Esophagus squamous epithelium (tissue), 5 donors: ENCODE measurements at places on chromosomes 12 and 14. TPM values are rescaled to one million over a fixed set of nuclear protein-coding genes. Genes with fewer than 3 reads are reported as not detected.

Gene SLC2A13
- 4.1 TPM for total RNA-seq

Gene C12orf56
- total RNA-seq, result 4.4 TPM

Gene SLC5A8
- total RNA-seq, result not detected

Gene KERA
- total RNA-seq, result not detected

Gene DERA
- total RNA-seq, result 43.3 TPM

Gene AMDHD1
- not detected for total RNA-seq

Gene KRT74
- not detected for total RNA-seq

Gene SLC4A8
- total RNA-seq, result 0.22 TPM

Gene CLEC1A
- 4.2 TPM for total RNA-seq

Gene MYBPC1
- total RNA-seq, result not detected

Gene MUCL1
- not detected for total RNA-seq

Gene SPPL3
- total RNA-seq, result 35.0 TPM

Gene STXBP6
- total RNA-seq, result 3.9 TPM

Gene KCNH3
- not detected for total RNA-seq

Gene HOXC5
- total RNA-seq, result not detected

Gene FAM161B
- total RNA-seq, result 2.1 TPM

DNA sequence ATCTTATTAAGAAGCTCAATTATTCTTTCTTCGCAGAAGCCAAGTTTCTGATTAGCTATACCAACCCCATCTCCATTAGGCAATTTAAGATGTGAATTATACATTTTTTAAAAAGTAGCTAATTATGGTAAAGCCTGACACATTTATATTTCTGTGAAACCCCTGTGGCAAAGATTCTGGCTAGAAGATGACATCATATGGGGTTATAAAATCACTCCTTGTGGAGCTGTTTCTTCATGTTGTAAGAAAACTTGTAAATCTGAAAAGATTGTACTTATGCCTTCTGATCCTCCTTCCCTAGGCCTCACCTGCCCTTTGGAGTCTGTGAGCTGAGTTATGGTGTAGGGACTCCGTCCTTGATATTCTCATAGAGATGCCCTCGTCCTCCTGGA is 78.1 kb downstream of the CHST11 start:
- no peak for DNase-seq
- no peak overlapping the region for H3K4me3 ChIP-seq
- H3K27ac ChIP-seq, result no peak overlapping the region
- no peaks in the 10 kb centered on the region for H3K4me1 ChIP-seq
- no peaks in the 10 kb centered on the region for H3K36me3 ChIP-seq

DNA sequence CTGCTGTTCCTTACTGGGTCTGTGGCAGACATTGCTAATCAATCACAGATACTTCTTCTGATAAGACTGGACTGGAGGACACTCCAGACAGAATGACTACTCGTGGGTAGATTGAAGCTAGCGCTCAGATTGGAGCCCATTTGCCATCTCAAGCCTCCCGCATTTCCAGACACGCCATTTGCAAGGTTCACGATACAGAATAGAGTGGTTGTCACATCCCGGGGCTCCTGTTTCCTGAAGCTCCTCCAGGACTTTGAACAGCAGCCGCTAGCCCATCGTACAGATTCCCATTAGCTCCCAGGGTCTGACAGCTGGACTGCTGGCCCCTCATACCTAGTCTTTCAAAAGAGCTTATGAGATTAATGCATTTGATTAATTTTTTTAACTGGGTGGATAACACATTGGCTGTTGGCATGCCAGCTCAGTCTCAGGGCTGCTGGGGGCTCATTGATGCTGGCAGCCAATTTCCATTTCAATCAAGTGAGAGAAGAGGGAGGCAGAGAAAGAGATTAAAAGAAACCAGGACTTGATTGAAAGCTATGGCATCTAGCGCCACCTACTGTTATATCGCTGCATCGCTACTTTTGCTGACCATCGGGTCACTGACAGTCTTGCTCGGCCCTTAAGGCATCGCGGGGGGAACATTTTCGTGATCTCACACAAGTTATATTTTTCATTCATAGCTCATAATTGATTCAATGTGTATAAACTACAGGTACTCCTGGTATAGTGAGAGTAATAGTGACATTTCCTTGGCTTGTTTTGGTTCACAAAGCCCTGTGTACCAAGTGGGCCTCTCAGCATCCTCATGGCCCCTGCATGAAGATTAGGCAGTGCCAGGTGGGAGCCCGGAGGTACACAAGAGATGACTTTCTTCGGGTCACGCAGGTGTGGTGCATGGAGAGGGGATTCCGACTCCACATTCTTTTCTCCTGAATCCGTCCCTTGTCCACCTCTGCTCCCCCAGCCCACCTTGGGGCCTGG is 78.6 kb downstream of the CCDC60 start:
- H3K4me1 ChIP-seq, result no peaks in the 10 kb centered on the region
- H3K27me3 ChIP-seq, result no peaks in the 10 kb centered on the region
- no peak overlapping the region for H3K4me3 ChIP-seq
- no peaks in the 10 kb centered on the region for H3K36me3 ChIP-seq
- H3K27ac ChIP-seq, result no peak overlapping the region

DNA sequence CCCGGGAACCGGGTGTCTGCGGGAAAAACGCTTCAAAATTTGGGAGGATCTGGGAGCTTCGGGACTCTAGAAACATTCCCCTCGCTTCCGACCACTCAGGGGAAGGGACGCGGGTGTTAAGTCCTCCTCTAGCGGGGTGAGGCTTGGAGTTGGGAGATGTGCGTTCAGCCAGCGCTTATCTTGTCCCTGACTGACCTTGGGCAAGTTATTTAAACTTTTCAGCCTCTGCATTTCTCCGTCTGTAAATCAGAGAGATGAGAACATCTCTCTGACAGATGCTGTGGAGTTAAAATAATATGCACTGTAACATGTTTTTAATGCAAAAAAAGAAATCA is 76.9 kb upstream of the ANO4 start:
- peak overlapping the region; percentile 23 for H3K4me3 ChIP-seq
- no peaks in the 10 kb centered on the region for H3K4me1 ChIP-seq
- H3K27ac ChIP-seq, result no peak overlapping the region
- no peak for DNase-seq

GRCh38 chr12:101793401-101793800 is 37.4 kb downstream of the GNPTAB start:
- no peaks in the 10 kb centered on the region for H3K27me3 ChIP-seq
- DNase-seq, result no peak
- peaks cover 52% of the 10 kb centered on the region for H3K36me3 ChIP-seq
- no peak overlapping the region for H3K4me3 ChIP-seq
- H3K4me1 ChIP-seq, result no peaks in the 10 kb centered on the region

GRCh38 chr12:102479099-102479885 is 1.1 kb downstream of the IGF1 start:
- peaks cover 4% of the 10 kb centered on the region for H3K4me1 ChIP-seq
- H3K27me3 ChIP-seq, result no peaks in the 10 kb centered on the region
- no peaks in the 10 kb centered on the region for H3K36me3 ChIP-seq
- peak overlapping the region; percentile 1 for H3K27ac ChIP-seq
- H3K4me3 ChIP-seq, result peak overlapping the region; percentile 23
- DNase-seq, result no peak

DNA sequence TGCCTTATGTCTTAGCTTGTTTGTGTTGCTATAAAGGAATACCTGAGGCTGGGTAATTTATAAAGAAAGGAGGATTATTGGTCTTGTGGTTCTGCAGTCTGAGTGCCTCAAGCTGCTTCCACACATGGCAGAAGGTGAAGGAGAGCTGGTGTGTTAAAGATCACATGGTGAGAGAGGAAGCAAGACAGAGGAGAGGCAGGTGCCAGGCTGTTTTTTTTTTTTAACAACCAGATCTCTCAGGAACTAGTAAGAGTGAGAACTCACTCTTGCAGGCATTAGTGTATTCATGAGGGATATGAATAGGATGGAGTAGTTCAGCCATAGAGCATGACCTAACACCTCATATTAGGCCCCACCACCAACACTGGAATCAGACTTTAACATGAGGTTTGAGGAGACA is 123.4 kb downstream of the CMAS start:
- no peaks in the 10 kb centered on the region for H3K27me3 ChIP-seq
- H3K27ac ChIP-seq, result no peak overlapping the region
- no peak overlapping the region for H3K4me3 ChIP-seq

DNA sequence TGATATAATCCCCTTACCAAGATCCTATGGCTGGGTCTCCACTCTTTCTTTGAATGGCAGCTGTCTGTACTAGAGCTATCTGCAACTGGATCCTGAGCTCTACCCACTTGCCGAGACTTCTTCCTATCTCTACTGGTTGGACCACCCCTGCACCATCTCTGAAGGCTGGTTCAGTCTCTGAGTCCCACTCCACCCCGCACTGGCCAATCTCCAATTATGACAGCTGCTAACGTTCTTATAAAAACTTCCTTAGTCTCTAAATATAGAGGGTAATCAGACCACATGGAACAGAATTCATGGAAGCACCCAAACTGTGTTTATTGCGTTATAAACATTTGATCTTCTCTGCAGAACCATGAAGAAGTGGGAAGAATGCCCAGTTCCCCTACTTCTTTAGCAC is 186.6 kb upstream of the EEA1 start:
- no peaks in the 10 kb centered on the region for H3K27me3 ChIP-seq
- no peak for DNase-seq
- H3K36me3 ChIP-seq, result no peaks in the 10 kb centered on the region
- no peak overlapping the region for H3K27ac ChIP-seq
- no peak overlapping the region for H3K4me3 ChIP-seq
- peaks cover 4% of the 10 kb centered on the region for H3K4me1 ChIP-seq

GRCh38 chr12:41013881-41014642 is 174.1 kb upstream of the PDZRN4 start:
- no peaks in the 10 kb centered on the region for H3K4me1 ChIP-seq
- H3K36me3 ChIP-seq, result no peaks in the 10 kb centered on the region
- H3K27ac ChIP-seq, result no peak overlapping the region
- no peak overlapping the region for H3K4me3 ChIP-seq

- H3K4me3 ChIP-seq, result no peak overlapping the region
- no peaks in the 10 kb centered on the region for H3K4me1 ChIP-seq
- no peaks in the 10 kb centered on the region for H3K27me3 ChIP-seq
- DNase-seq, result no peak
- no peak overlapping the region for H3K27ac ChIP-seq
These were observed 8.1 kb downstream of the ATP6V0A2 start for GRCh38 chr12:123720141-123720814.

- no peak overlapping the region for H3K27ac ChIP-seq
- no peaks in the 10 kb centered on the region for H3K27me3 ChIP-seq
- H3K4me1 ChIP-seq, result peaks cover 3% of the 10 kb centered on the region
These were observed 690.7 kb upstream of the TBX3 start for GRCh38 chr12:115374480-115375185.
